Foreskin keratinocyte (primary cell): ENCODE measurements at places on chromosomes 4 and X. TPM values are rescaled to one million over a fixed set of nuclear protein-coding genes. Genes with fewer than 3 reads are reported as not detected.

- DNase-seq, result peak; percentile 42
Measured at GRCh38 chr4:74805601-74806000, 11.3 kb upstream of the BTC start.

- no peak for DNase-seq
Measured at GRCh38 chrX:47543496-47543895, 17.5 kb upstream of the ARAF start.

- DNase-seq, result no peak
Measured at GRCh38 chrX:149647505-149647904, 15.9 kb upstream of the TMEM185A start.

The RAB41 gene
- polyA plus RNA-seq, result not detected in 2 replicates

DNA sequence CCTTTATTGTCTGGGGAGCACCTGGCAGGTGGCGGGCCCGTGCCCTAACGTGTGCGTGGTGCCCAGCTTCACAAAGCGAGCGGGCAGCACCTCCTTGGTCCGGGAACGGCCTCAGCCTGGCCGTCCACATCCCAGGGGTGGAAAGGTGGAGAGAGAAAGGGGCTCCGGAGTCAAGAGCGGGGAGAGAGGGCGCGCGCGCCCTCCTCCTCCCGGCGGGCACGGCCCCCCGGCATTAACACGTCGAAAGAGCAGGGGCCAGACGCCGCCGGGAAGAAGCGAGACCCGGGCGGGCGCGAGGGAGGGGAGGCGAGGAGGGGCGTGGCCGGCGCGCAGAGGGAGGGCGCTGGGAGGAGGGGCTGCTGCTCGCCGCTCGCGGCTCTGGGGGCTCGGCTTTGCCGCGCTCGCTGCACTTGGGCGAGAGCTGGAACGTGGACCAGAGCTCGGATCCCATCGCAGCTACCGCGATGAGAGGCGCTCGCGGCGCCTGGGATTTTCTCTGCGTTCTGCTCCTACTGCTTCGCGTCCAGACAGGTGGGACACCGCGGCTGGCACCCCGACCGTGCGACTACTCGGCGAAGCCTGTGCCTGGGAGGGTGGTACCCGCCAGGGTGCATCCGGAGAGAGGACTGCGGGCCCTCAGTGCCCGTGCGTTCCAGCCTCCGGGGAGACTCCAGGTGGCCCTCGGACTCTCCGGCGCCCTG lies at the start of gene KIT:
KIT (plus strand) TSS at position 407 of the 701 bp plus-strand sequence; CDS start at position 465, 58 bp downstream.
- peak; percentile 13 for DNase-seq

- DNase-seq, result peak; percentile 18
Measured at GRCh38 chrX:43589735-43590134, 66.4 kb upstream of the MAOA start.

The GPM6B gene
- 0.01 TPM in 1 of 2 replicates, not detected in the other for polyA plus RNA-seq

DNA sequence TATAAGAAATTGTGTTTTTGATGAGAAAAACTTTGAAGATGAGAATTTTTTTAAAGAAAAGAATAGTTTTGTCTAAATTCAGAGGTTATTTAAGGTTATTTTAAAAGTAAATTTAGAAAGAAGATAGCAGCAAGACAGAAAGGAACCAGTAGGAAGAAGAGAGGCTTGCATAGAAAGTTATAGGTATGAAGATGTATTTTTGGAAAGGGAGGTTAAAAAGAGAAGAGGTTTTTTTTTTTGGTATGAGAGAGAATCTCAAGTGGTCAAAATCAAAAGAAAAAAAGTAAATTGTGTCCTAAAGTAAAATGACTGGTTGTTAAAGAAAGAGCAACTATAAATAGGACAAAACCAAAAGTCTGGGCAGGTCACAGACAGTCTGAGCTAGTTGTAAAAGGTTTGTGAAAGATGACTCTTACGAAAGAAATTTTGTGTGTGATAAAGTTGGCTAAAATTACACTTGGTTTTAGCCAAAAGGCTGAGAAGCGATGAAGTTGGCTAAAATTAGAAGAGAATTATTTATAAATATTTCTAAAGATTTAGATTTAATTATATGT lies 16.4 kb upstream of the EIF4E start:
- peak; percentile 57 for DNase-seq

DNA sequence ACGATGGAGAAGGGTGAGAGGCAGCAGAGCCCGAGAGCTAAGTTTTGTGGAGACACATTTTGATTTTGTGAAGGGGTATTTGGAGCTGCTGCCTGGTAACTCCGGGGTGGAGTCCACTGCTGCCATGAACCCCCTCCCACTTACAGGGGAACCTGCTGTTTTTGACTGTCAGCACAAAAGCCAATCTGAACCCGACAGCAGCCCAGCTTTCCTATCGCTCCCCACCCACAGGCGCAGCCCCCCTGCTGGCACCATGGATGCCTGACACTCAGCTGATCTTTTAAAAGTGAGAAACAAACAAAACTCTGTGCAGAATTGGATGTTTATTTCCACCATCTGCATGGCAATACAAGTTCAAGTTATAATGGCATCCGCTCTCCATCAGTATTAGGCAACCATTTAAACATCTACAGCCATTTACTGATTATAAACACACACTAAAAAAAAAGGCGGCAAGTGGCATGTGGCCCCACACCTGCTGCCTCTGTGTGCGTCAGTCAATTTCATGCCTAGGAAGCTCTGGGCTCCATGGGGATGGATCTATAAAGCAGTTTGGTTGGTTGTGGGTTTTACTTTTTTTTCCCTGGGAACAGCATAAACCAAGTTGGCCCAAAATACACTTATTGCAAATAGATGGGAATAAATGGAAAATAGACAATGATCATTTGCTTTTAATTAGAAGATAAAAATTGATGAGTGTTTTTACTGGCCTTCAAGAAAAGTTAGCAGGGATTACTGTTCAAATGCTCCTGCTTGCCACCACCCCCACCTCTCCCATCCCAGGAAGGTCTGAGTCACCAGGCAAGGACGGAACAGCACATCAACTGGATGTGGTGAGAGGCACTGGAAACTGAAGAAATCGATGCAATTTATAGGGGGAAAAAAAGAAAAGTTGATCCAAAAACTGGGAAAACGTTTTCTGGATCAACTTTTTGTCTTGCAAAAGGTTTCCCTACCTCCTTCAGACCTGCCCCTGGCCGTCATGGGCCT lies 46.0 kb downstream of the SEPSECS start:
- peak; percentile 20 for DNase-seq

DNA sequence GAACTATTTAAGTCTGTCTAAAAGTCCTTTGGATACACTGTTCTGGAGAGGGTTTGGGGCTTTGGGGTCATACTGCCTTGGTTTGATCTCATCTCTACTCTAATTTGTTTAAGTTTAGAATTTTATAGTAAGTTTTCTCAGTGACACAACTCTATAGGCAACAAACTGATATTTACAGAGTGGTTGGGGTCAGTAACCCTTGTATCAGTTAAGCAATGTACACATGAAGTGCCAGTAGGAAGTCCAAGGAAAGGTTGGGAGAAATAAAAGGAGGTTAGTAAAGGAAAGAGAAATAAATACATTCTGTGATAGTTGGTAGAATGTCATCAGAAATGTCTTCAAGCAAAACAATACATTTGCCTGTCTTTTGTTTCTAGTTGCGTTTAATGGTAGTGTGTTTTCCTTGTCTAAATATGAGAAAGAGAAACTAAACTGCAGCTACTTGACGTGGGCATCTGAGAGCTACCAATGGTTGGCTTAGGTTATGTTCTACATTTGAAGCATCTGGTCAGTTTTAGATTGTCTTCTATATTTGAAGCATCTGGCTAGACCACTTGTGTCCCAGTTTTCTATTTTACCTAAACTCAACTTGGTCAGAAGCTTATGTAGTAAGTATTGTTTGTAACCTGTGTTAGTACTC lies 6.9 kb downstream of the ATP7A start:
- no peak for DNase-seq

The NUDT11 gene
- 8.1 and 9.3 TPM in 2 replicates for polyA plus RNA-seq
